Effector CD4-positive, alpha-beta T cell (primary cell): ENCODE measurements at places on chromosomes 12 and 14.

- no peak for DNase-seq
These were observed 53.0 kb upstream of the BCL11B start for GRCh38 chr14:99325016-99325415.

DNA sequence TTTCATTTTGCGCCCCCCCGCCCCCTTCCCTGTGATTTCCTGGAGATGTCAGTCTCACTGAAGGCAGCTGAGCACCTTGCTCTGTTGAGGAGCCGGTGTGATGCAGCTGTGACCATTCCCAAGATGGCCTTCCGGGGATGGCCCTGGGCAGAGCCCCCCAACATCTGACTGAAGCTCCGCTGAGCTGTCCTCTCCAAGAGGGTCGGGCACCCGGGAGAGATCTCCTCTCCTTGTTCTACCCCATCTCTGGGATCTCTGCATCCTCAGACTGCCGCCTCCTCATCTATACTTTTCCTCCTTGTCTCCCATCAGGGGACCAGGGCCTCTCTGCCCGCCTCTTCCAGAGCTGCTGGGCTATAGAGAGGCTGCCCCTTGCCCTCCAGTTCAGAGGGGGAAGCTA, 965 bp upstream of the SMOC1 start:
- DNase-seq = no peak

DNA sequence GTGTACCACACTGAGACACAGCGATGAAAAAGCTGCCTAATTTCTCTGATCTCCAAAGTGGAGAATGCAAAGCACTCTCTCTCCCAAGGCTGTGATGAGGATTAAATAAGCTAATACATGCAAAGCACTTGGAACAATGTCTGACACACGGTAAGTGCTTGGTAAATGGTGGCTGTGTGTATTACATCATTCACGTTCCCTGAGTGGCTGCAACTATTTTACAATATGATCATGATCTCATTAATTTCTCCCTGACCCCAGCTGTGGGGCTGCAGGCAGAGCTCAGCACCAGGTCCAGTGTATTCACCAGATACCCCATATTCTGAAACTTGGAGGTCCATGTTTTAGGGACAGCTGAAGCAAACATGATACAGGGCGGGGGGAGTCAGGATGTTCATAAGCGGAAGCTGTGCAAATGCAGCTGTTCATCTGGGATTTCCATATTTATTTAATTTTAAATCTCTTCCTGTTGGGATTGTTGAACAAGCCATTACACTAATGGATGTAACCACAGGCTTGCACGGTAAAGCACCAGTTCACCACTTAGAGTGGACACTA, 106.4 kb downstream of the CCDC60 start:
- DNase-seq = no peak

DNA sequence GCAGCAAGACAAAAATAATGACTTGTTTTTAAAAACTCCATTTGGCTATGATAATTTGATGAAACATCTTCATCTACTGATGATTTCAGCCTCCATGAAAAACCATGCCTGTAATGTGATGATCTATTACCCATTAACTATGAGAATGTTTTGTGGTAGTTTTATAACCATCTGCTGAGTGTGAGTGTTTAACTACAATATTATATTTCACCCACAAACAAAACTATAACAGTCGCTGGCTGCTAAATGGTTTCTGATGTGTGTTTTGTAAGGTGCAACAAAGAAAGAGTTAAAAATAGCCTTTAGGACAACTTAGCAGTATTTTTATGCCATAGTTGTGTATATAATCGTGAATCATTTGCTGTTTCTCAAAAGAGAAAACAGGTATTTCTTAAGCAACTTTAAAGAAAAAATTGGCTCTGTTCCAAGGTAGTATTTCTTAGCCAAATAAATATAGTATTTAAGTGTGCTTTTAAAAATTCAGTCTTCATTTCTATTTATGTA, 4.9 kb downstream of the PTHLH start:
- DNase-seq = no peak
